ENCODE measurements at places on chromosomes 1 and 21.

DNA sequence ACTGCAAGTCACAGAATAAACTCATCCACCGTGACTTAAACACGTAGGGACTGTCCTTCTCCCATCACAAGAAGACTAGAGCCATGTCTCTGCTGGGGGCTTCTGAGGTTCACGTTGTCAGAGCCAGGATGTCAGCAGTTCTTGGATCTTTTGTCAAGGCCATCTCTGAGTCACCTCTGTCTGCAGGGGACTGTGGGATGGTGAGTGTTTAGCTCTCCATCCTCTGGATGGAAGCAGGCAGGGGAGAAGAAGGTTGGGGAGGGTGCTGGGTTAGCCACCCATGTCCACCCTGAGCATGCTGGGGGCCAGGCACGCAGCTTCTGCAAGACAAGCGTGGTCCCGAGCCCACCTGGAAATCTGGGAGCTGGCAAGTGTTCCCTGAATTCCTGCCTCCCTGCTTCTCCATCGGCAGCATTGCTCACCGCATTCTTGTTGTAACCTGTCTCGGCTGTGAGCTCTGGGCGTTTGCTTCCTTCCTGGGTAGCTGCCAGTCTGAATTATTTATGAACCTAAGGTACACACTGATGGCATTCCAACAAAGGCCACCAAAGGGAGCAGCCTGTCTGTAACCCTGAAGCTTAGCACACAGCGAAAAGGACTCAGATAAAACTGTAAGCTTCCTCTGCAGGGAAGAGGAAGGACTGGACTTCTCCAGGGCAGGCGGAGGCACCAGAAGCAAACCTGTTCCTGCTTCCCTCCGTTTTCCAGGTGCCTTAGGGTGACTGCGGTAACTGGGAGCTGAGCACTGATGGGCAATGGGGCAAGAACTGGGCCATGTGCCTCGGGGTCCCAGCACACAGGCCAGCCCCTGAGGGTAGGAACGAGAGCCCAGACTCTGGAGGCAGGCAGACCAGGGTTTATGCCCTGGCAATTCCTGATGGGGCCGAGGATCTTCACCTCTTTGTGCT is 88.6 kb downstream of the RIPK4 start:
- no peak for DNase-seq

- DNase-seq: peak; percentile 58
Observed at GRCh38 chr1:247357052-247357780, 25.5 kb upstream of the ZNF496 start.

DNA sequence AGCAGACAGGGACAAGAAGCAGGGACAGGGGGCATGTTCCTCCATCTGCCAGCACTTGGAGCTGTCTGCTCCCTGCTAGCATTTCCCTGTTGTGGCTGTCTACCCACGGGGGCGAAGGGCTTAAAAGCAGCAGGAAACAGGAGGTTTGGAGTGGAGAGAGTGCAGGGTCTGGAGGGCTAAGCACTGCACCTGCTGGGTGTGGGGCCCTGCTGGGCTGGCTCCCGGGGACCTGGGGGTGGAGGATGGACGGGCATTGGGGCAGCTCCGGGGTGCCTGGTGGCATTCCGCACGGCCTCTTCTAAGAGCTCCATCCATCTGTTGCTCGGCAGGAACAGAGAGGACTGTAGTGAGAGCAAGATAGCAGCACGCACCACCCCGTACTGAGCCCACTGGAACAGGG is 21.2 kb downstream of the LRRC71 start:
- DNase-seq: no peak

GRCh38 chr21:40623528-40623927 is 223.4 kb downstream of the DSCAM start:
- DNase-seq: no peak

GRCh38 chr1:24562625-24563024 is 6.7 kb downstream of the NCMAP start:
- DNase-seq: no peak

DNA sequence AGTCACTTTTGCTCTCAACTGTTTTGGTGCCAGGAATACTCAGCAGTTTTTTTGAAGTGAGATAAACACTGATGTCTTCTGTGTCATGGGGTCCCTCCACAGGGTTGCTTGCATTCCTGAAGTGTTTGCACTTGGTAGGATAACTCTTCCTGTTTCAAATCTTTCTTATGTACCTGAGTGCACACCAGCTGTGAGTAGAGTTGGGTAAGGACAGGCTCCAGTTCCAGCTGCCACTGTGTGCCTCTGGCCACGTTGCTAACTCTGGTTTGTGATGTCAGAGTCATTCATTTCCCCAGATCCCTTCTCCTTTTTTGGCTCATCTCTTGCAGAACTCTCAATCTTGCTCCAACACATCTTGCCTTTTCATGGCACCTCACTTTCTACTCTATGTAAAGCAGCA is 356.3 kb upstream of the B3GALT2 start:
- no peak for DNase-seq

- peak; percentile 88 for DNase-seq
Observed at GRCh38 chr1:1069056-1069710, 4.9 kb downstream of the RNF223 start.

- no peak for DNase-seq
Observed at GRCh38 chr1:166307261-166308188, 140.7 kb upstream of the FAM78B start.

DNA sequence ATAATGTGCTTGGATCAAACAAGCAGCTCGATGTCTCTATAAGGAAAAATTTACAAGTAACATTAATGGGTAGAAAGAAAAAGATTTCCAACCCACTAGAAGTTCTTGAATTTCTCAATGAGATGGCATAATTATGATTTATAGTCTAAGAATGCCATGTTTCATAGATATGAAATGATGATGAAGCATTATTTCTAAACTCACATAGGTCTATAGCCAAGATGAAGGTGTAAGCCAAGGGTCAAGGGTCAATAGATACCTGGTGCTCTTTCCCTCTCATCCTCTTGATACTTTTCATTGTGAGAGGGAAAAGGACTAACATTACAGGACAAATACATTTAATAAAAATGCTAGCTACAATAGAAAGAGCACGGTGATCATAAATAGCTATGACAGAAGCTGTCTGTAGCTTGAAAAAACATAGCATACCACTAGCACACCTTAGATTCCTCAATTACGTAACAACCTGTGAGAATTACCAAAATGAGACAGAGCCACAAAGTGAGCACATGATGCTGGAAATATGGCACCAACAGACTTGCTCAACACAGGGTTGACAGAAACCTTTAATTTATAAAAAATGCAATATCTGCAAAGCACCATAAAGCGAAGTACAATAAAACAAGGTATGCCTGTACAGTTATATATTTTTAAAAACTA is 26.3 kb upstream of the F13B start:
- DNase-seq: no peak

- DNase-seq: no peak
Observed at GRCh38 chr1:7491818-7492173, 279.3 kb upstream of the VAMP3 start.

Measured in hepatic stellate cell (primary cell).